ENCODE measurements at places on chromosomes 12 and 14. TPM values are rescaled to one million over a fixed set of nuclear protein-coding genes. Genes with fewer than 3 reads are reported as not detected.

- H3K4me3 ChIP-seq = no peak overlapping the region
- peaks cover 4% of the 10 kb centered on the region for H3K27me3 ChIP-seq
- H3K36me3 ChIP-seq = no peaks in the 10 kb centered on the region
- H3K4me1 ChIP-seq = peaks cover 39% of the 10 kb centered on the region
Observed at GRCh38 chr14:24315807-24316596, 4.7 kb downstream of the LTB4R start.

The MAP1LC3B2 gene
- total RNA-seq = not detected

DNA sequence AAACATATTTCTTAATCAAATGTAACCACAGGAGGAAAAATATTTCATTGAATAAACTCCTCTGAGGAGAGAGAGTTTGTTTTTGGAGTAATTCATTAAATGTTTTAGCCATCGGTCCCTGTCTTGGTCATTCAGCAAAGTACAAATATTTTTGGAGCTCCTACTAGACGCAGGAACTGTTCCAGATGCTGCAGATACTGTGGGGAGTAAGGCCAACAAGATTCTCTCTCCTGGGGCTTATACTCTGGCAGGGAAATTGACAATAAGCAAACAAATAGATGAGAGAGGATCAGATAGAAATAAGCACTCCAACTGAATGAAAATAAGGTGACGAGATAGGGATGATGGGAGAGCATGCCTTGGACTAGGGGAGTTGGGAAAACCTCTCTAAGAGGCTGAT lies 264.1 kb downstream of the TTC8 start:
- peak; percentile 42 for DNase-seq
- H3K36me3 ChIP-seq = no peaks in the 10 kb centered on the region
- H3K27ac ChIP-seq = no peak overlapping the region

DNA sequence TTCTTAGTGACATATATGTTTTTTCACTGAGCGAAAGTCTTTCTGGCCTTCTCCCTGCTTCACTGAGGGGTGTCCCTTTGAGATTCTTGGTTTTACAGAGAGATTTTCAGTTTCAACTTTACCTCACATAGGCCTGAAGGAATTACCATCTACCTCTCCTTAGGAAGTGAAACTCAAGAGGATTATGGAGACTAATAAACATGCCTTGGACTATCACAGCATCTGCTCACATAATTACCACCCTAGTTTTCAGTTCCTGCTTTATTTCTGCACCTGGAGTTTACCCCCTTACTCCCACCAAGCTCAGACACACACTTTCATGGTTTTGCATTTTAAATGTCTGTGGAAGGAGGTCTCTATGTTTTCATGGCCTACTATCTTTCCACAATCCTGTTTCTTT lies 118.3 kb upstream of the SCAF11 start:
- H3K27me3 ChIP-seq = no peaks in the 10 kb centered on the region
- H3K36me3 ChIP-seq = no peaks in the 10 kb centered on the region
- H3K27ac ChIP-seq = no peak overlapping the region

The LMNTD1 gene
- total RNA-seq = not detected

All from stomach (tissue), 19 donors.